ENCODE measurements at places on chromosomes 7 and 10. TPM values are rescaled to one million over a fixed set of nuclear protein-coding genes. Genes with fewer than 3 reads are reported as not detected.
A peak's percentile ranks its signal among the peaks of the same experiment; 100 is the strongest.

DNA sequence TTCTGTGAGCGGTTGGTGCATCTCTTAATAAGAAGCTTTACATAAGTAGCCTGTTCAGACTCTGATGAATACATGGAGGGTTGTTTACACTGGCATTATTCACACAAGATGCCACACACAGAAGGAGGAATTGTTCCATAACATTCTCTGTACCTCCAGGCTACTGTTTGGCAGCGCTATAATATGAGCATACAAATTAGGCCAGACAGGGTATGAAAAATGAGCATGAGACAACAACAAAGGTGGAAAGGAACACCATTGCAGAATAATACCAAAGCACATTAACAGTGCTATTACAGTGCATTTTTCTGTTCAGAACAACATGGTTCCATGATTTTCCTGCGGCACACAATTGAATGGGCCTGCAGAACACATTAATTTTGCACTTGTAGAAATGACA lies 417.2 kb upstream of the C7orf33 start:
- DNase-seq, result no peak

- no peak for DNase-seq
Observed at GRCh38 chr10:21195252-21195651, 298.1 kb upstream of the NEBL start.

- peak; percentile 24 for DNase-seq
Observed at GRCh38 chr10:31263903-31264302, 55.1 kb upstream of the ZEB1 start.

GRCh38 chr10:89030791-89031190 lies 40.2 kb downstream of the FAS start:
- no peak for DNase-seq

DNA sequence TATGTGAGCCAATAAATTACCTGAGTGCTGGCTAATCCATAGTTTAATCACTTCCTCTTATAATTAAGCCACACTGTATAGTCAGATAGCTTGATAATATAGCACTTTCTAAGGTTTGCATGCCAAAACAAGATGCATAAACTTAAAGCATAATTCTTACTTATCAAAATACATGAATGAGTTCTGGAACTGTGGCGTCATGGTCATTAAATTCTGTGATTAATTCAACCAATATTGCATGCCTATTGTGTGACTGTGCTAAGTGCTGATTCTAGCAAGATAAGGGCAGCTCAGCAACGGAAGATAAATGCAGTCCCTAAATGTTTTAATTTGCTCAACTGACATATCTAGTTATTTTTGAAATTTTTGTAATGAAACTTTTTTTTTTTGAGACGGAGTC lies 29.7 kb downstream of the HOXA1 start:
- DNase-seq, result peak; percentile 92

DNA sequence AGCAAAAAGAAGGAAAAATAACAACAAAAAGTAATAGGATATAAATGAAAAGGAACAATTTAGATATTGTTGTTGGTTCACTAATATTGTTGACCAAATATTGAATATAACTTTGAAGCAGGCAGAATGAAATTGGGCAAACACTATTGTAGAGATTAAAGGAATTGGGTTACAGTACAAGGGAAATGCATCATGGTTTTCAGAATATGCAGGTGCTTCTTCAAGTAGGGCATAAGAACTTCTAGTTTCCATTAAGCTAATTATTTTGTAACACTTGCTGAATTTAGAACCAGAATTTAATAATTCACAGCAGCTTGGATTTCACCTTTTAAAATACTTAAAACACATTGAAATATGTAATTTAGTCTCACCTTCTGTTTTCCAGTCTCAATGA lies 36.5 kb downstream of the RPA3 start:
- DNase-seq, result no peak

- DNase-seq, result no peak
Observed at GRCh38 chr7:43111630-43112458, 603 bp upstream of the HECW1 start.

DNA sequence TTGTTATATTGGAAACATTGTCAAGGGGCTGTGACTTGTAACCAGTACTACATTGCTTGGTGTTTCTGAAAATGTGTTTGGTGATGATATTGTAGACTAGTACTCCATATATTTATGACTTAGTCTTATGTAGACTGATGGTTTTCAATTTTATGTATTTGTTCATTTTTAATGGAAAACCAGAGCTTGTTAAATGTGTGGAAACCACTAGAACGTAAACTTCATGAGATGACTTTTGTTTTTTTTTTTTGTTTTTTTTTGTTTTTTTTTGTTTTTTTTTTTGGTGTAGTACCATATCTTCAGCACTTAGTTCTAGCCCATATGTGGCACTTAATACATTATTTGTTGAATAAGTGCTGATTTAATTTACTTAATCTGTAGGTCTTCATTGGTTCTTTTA lies 518.6 kb downstream of the AUTS2 start:
- DNase-seq, result no peak

GRCh38 chr7:77415823-77416620 lies at the start of gene GSAP:
GSAP (minus strand) TSS chr7:77416349; CDS start chr7:77416321, 28 bp downstream.
- DNase-seq, result peak; percentile 19

GRCh38 chr7:47332681-47333553 lies 249.0 kb downstream of the TNS3 start:
- DNase-seq, result no peak

- peak; percentile 59 for DNase-seq
Observed at GRCh38 chr10:12348870-12349628, at the start of gene CAMK1D. CAMK1D (plus strand) TSS chr10:12349547.

DNA sequence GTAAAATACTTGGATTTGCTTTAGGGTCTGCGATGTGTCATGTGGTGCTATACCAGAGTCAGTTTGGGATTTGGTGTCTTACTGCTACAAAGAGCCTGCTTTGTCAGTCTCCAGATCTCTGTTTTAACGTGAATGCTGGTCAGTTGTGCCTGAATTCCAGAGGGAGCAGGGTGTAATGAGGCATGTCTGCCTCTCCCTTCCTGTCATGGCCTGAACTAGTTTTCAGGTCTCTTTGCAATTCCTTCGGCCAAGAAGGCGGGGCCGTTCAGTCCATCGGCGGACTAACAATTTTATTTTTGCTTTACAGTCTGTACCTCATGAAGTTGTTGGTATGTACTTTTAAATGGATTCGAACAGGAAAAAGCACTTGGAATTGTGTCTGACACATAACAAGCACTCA lies 465.1 kb upstream of the ADARB2 start:
- DNase-seq, result no peak

DNA sequence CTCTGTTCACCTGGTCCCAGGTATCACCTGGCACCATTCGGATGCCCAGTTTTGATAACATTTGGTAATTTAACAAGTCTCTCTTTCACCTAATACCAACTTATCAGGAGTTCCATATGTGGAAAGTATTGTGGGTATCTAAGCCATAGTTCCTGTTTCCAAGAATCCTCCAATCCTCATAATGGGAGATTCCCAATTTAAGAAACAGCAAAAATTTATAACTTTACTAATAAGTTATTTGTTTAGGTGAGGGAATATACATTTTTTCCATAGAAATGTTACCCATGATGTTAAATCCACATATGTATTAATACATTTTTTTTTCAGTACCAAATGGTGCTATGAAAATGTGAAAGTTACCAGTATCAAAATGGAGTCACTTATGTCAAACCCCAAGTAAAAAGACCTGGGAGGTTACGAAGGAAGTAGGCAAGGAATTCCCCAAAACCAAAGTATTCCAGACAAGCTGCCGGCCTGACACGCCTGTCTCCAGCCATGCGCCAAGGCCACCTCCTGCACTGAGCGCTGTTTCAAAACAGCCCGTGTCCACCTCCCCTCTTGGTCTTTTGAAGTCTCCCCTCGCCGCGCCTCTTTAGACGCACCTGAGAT lies 44.8 kb downstream of the PRKCQ start:
- DNase-seq, result no peak

DNA sequence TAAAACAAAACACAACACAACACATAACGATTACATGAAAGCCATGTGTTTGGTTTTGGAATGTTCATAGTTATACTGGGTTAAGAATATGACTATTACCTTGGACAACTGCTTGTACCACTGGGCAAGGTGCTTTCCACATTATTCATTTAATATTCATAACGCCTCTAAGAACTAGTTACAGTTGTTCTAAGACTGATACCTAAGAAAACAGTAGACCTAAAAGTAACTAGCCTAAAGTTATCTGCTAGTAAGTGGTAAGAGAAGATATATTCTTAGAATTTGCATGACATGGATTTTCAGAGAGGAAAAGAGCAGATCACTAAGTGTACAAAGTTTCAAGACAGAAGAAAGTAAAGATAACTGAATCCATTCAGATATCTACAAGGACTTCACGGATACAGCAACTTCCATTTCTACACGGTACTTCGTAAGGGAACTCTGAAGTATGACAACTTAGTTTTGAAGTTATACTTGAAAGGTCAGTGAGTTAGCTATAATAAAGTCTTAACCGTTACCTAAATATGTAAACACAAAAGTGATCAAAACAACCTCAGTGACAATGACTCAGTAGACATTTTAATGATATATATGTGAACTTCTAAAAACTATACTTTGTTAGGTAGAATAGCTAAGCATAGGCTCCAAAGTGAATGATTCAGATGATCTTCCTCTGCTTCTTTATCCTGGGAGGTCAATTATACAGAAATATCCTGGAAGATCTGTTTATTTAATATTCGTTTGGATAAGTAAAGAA lies 65.1 kb downstream of the MINDY3 start:
- no peak for DNase-seq

DNA sequence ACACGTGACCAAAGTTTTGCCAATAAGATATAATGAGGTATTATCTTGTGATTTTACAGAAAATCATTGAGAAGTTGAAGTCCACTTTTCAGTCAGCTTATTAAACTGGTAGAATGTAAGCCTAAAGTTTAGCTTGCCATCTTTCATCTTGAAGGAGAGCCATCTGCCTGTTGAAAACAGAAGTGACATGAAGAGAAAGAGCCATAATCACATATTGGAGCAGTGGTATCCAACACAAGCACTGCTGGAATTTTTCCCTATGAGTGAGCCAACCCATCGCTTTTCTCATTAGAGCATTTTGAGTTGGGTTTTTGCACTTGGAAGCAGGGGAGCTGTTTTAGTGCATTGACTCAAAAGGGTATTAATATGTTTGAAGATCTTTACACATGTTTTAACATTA lies 117.6 kb upstream of the FERD3L start:
- DNase-seq, result no peak

GRCh38 chr7:93327006-93327633 lies 95.0 kb downstream of the VPS50 start:
- peak; percentile 87 for DNase-seq

- no peak for DNase-seq
Observed at GRCh38 chr10:6938384-6938783, 358.3 kb upstream of the PRKCQ start.

- peak; percentile 31 for DNase-seq
Observed at GRCh38 chr10:79090134-79090803, 21.5 kb downstream of the ZMIZ1 start.

DNA sequence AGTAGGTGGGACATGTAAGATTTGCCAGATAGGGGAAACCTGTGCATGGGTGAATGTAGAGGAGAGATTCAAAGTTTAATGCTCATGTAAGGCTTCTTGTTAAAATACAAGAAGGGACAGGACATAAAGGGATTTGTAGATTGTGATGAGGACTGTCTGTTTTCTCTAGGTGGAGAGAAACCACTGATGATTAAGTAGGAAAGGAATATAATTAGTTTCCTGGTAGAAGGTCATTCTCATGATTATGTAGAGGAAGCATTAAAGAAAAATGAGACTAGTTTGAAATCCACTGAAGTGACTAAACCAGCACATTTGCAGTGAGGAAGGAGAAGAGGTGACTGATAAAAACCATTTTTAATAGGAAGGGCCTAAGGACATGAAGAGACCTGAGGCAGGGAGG lies 19.6 kb upstream of the MACC1 start:
- DNase-seq, result no peak

DNA sequence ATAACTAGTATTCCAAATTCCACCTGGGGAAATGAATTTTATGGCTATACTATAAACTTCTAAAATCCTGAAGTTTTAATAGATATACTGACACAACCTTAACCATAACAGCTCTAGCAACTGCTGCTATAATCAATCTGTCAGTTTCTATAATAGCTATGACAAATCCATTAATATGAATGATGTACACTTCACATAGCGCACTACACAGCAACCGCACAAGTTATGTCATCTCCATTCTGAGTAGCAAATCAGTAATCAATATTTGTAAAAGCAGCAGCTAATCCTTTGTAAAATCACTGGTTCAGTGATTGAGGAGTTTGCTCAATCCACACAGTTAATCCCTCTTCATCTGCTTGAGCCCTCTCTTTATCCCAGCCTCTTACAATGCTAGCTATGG lies 105.3 kb downstream of the SKAP2 start:
- no peak for DNase-seq

DNA sequence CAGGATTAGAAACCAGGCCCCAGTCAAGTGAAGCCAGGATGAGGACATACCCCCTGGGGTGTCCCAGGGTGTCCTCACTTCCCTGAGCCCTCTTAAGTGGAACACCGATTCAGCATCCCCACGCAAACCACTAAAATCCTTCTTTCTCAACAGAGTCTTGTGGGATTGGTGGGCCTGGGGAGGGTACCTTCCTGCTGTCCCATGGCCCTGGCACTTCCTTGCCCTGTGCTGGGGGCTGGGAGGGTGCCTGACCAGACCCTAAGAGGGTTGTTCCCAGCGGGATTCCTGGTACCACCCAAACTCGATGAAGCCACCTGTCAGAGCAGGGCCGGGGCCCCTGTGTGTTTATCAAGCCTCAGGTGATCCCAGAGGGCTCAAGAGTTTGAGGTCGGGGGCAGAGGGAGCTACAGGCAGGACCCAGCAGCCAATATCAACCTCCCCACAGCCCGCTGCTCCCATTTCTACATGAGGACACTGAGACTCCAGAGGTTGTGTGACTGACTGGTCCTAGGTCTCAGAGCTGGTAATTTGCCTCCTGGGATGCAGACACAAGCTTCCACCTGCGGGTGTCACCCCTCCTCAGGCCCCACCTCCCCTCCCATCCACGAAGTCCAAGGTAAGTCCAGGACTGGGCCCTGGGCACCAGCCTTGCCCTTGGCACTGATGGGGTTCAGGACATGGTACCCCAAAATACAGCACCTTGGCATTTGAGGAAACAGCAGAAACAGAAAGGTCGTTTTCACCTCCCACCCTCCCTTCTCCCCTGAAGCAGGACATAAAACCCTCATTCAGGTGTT lies 31.4 kb downstream of the OAT start:
- DNase-seq, result no peak

The VAX1 gene
- not detected for total RNA-seq

The TNS3 gene
- total RNA-seq, result 95.2 TPM

The DYNC1I1 gene
- 2.4 TPM for total RNA-seq

The COL28A1 gene
- total RNA-seq, result not detected

The HHEX gene
- total RNA-seq, result not detected

The GIMAP1 gene
- not detected for total RNA-seq

The TAS2R41 gene
- total RNA-seq, result not detected

The CHST12 gene
- total RNA-seq, result 17.3 TPM

The DNA2 gene
- total RNA-seq, result 22.7 TPM

The THSD7A gene
- total RNA-seq, result 0.89 TPM

The STX1A gene
- 18.6 TPM for total RNA-seq

The VWA2 gene
- not detected for total RNA-seq

The MMRN2 gene
- not detected for total RNA-seq

The MSMB gene
- not detected for total RNA-seq

The ITPRID1 gene
- total RNA-seq, result not detected

Data from A172 (cell line).